GM12865 (cell line): ENCODE measurements at places on chromosomes 16 and 17.

DNA sequence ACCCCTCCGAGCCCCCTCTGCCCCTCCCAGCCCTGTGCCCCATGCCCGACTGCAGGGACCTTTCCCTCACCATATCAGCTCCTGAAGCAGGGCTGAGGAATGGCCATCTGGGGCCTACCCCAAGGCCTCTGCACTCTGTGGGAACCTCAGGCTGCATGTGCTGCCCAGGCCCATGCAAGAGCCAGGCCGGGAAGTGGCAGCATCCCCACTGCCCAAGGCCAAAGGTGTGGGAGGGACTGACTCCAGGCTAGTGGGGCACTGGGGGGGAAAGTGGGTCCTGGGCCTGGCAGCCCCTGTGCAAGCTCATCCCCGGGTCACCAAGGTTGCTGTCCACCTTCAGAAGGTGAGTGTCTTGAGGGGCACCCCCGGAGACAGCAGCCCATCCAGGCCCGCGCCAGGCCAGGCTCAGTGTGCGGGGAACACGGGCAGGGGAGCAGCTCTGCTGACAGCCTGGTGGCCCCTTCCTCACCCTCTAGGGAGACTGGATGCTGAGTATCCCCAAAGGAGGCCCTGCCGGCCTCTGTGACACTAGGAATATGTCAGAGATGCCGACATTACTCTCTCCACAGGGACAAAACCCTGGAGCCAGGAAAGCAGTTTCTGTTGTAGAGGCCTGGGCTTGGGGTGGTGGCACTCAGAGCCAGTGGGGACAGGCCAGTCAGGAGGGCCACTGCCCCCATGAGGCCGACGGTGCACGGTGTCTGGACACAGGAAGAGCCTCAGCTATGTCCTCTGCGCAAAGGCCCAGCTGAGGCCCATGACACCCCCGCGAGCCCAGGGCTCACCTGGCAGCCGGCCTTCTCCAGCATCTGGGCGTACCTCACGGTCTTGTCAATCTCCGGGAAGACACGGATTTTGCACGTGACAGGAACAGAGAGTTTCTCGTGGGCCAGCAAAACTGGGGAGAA lies 3.3 kb downstream of the DUS1L start:
- DNase-seq = no peak

DNA sequence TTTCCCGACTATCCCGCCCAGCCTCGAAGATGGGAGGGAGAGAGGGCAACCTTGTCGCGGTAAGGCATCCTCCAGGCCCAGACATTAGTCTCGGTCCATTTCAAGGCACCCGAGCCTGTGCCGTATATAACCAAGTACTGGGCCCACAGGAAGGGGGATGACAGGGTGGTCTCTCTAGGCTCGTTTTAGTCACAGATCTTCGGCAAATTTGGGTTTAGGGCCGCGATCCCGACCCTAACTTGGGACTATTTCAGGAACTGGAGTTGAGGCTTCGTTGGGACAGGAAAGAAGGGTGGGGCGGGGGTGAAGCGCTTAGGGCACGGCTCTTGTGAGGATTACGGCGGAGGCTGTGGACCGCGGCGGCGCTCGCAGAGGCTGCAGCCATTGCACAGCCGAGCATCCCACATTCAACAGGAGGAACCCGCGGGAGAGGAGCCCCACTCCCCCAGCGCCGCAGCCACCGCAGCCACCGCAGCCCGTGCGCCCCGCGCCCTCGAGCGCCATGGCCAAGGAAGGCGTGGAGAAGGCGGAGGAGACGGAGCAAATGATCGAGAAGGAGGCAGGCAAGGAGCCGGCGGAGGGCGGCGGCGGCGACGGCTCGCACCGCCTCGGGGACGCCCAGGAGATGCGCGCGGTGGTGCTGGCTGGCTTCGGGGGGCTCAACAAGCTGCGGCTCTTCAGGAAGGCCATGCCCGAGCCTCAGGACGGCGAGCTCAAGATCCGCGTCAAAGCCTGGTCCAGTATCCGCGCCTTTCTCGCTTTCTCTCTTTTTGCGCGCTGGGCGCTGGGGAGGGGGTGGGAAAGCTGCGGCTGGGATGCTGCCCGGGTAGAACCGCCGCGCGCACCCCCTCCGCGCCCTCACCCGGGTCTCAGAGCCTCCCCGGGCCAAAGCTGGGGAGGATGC lies at the start of gene VAT1L:
Gene VAT1L (plus strand): TSS at position 384 of the 904 bp plus-strand sequence. CDS start 119 bp downstream, at position 503.
- DNase-seq = peak; percentile 16

DNA sequence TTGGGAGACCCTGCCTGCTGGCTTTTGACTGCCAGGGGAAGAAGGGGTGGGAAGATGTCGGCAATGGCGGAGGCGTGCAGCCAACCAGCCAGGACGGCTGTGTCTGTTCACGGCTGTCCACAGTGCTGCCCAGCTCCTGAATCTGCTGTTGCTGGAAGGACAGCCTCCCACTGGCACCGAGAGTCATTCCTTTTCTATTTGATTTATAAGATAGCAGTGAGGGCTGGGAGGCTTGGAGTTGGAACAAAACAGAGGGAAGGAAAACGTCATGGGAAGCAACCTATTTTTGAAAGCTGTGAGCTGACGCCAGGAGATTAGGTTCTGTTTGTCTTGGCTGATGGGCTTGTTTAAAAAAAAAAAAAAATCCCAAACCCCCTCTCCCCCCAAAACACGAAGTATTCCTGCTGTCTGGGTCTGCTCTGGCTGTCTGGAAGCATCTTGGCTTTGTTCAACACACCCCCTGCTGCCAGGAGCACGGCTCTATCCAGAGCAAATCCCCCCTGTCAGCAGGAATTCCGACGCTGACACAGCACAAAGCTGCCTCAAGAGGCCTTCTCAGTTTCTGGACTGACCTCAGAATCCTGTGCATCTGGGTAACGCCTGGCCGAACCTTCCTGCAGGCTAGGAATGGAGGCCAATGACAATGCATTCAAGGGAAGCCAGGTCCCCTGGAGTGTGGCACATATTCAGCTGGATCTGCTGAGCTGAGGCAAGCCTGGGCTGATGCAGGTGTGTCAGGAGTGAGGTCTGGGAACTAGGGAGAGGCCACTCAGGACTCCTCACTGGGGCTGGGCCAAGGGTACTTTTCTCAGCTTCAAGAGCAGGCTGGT lies 41.0 kb upstream of the SREBF1 start:
- no peak for DNase-seq

DNA sequence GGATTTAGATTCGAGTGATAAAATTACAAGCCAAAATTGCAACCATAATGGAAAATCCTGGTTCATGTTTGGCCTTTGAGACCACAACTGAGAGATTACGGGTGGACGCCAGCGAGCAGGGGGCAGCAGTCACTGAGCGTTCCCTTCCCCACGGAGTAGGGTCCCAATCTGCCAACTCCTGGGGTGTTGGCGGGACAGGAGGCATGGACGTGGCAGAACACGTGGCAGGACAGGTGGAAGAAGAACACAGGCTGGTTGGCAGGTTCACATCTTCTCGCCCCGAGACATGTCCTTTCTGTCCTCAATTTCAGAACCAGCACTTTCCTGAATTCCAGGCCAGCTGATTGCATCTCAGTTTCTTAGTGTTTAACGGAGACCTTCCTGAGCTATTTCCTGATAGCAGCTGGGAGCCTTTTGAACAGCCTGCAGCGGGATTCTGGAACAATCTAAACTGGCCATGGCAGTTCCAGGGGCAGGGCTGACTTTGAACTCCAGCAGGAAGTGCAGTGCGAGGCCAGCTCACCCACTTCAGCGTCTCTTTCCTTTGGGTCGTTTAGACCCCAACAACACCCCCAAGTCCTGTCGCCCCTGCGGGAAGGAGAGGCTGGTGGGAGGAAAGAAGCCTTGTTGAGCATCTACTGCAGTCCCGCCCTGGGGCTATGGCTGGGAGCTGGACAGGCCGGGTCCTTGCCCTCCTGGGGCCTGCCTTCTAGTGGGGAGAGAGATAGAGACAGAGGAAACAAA lies 159.1 kb upstream of the FOXF1 start:
- DNase-seq = no peak

GRCh38 chr16:84072014-84072413 lies 29.4 kb upstream of the SLC38A8 start:
- no peak for DNase-seq

GRCh38 chr17:70906808-70907207 lies 737.5 kb downstream of the KCNJ2 start:
- DNase-seq = no peak

DNA sequence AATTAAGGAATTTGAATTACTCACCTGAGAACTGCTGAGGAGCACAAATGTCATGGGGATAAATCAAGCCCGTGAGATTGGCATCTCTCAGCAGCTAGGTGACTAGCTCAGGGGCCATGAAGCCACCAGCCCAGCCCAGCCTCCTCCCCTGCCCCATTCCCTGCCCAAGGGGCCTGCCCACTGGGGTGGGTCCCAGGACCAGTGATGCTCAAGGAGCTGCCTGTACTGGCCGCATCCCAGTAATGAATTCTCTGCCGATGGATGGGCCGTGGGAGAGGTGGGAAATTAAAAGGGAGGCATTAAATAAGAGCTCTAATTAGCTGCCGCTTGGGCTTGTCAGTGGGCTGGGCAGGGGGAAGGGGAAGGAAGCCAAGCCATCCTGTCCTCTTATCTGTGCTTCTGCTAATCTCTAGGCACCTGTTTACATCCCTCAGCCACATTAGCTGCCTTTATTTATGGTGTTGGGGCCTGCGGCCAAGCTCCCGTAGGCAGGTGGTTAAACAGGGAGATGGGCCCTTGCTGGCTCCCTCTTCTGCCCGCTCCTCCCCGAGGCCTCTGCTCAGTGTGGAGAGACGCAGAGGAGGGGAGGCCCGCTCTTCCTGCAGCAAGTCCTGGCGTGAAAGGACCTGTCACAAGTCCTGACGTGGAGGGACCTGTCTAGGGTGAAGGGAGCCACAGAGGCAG lies 48.8 kb downstream of the PIPOX start:
- DNase-seq = no peak

DNA sequence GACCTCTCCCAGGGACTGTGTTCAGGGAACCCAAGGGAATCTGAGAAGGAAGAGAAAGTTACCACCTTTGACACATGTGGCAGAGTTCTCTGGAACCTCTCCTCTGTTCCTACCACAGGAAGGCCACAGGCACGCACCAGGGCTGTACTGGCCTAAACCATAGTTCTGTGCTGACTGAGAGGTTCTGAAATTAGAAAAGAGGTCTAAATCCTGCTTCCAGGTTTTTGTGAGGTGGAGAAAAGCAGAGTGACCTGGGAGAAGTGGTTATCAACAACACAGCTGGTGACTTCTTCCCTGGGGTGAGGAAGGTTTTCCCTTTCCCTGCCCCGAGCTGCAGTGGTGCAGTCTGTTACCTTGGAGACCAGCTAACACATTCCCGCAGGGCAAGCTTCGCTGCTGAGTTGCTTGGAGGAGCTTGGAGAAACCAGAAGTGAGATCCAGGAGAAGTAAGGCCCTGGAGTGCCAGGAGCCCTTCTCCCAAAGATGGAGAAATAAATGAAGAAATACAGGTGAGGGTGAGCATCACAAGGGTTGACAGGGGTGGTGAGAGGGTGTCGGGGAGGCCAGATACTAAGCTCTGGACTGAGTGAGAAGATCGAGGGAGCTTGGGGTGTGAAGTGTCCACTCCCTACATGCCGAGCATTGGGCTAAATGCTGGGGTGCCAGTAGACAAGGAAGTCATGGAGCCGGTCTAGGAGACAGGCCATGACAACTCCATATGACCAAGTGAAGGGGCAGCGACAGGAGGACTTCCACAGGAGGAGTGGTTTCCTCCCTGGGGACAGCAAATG lies at the start of gene VWA3A:
Gene VWA3A (plus strand): TSS at position 399 of the 791 bp plus-strand sequence. CDS start 97 bp downstream, at position 496.
- no peak for DNase-seq

GRCh38 chr17:35236821-35237220 lies 6.1 kb upstream of the SLFN5 start:
- DNase-seq = no peak

DNA sequence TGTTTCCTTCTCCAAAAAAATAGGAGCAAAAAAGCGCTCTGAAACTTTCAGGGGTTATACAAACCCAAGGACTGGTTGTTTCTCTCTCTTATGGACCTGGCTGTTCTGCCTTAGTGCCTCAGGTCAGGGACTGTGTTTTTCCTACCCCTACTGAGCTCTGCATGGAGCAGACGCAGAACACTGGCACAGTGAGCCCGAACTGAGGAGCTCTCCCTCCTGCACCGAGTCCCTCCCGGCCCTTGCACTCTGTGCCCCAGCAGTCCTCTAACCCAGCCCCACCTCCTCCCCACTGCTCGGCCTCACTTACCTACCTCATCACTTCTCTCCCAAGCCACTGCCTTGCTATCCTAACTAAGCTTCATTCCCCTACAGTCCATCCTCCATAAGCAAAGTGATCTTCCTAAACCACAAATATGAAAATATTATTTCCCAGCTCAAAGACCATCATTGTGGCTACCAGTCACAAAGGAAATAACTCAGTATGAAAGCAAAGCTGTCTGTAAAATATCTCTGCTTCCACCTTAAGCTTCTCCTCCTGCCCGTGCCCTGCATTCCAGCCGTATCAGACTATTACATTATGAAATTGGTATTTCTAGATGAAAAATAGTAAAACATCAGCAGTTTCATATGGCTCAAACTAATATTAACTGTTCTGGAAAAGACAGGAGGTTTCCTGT lies 13.6 kb downstream of the MEIOB start:
- no peak for DNase-seq

DNA sequence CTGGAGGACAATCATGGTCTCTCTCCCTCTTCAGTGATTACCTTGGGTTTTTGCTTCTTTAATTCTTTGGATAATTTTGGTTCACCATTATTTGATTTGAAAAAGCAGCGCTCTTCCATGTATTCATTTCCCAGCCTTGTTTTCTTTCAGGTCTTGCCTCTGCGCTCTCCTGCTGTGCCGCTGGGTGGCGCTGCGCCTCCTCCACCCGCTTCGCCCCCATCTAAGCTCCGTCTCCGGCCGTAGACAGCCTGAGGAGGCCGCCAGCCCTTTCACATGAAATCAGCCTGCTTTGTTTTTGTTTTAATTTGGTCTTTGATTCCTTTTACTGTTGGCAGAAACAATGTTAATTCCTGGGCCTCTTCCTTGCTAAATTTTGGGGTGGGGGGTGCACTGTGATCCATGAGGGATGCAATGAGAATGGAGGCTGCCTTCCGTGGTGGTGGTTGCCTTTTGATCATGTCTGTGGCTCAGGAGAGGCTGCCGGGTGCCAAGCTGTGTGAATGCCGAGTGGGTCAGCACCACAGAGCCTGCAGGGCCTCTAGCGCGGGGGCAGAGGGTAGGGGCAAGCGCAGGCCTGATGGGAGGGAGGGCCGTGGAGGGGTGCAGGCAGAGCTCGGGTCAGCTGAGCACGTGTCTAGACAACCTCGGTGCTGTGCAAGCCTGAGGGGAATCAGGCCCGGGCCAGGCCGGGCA lies 64.1 kb downstream of the PLD6 start:
- DNase-seq = peak; percentile 27
